GM23338 (cell line): ENCODE measurements at places on chromosomes 1 and 21. TPM values are rescaled to one million over a fixed set of nuclear protein-coding genes. Genes with fewer than 3 reads are reported as not detected.

LPAR3 gene
- total RNA-seq = 27.8 and 36.9 TPM in 2 replicates

PRRC2C gene
- total RNA-seq = 164 and 186 TPM in 2 replicates

LEFTY1 gene
- total RNA-seq = 65.4 and 67.1 TPM in 2 replicates

CA6 gene
- total RNA-seq = not detected in 2 replicates

KIF21B gene
- 26.6 and 34.3 TPM in 2 replicates for total RNA-seq

PLA2G5 gene
- total RNA-seq = 0.16 TPM in 1 of 2 replicates, not detected in the other

F5 gene
- not detected in 2 replicates for total RNA-seq

MARK1 gene
- 13.6 and 13.9 TPM in 2 replicates for total RNA-seq

OR2T29 gene
- not detected in 2 replicates for total RNA-seq

TIE1 gene
- total RNA-seq = 1.5 and 2.3 TPM in 2 replicates

CD84 gene
- total RNA-seq = under 0.01 TPM in 1 of 2 replicates, not detected in the other

CDK11B gene
- 19.8 and 22.4 TPM in 2 replicates for total RNA-seq

CD1D gene
- total RNA-seq = 1.3 and 2.7 TPM in 2 replicates

HSD3B2 gene
- total RNA-seq = not detected in 2 replicates

SLC30A10 gene
- 0.47 and 1.1 TPM in 2 replicates for total RNA-seq

FBXO2 gene
- 44.4 and 45.4 TPM in 2 replicates for total RNA-seq

CNR2 gene
- total RNA-seq = not detected in 2 replicates

OR2T2 gene
- total RNA-seq = not detected in 2 replicates

SAMSN1 gene
- total RNA-seq = 2.0 and 3.2 TPM in 2 replicates

OR10K2 gene
- not detected in 2 replicates for total RNA-seq

SLC16A4 gene
- 0.50 and 0.94 TPM in 2 replicates for total RNA-seq

GLIS1 gene
- total RNA-seq = 0.04 and 0.31 TPM in 2 replicates

OR10J1 gene
- total RNA-seq = not detected in 2 replicates

RBP7 gene
- 3.2 and 11.7 TPM in 2 replicates for total RNA-seq

MEX3A gene
- total RNA-seq = 31.5 and 38.1 TPM in 2 replicates

NUCKS1 gene
- 296 and 307 TPM in 2 replicates for total RNA-seq
